Amygdala (tissue), 56 donors: ENCODE measurements at places on chromosomes 16 and 17.

GRCh38 chr16:88063211-88063773 lies 112.1 kb downstream of the BANP start:
- DNase-seq: peak; percentile 9

- DNase-seq: no peak
These were observed 793.3 kb upstream of the GOT2 start for GRCh38 chr16:59527206-59527997.

DNA sequence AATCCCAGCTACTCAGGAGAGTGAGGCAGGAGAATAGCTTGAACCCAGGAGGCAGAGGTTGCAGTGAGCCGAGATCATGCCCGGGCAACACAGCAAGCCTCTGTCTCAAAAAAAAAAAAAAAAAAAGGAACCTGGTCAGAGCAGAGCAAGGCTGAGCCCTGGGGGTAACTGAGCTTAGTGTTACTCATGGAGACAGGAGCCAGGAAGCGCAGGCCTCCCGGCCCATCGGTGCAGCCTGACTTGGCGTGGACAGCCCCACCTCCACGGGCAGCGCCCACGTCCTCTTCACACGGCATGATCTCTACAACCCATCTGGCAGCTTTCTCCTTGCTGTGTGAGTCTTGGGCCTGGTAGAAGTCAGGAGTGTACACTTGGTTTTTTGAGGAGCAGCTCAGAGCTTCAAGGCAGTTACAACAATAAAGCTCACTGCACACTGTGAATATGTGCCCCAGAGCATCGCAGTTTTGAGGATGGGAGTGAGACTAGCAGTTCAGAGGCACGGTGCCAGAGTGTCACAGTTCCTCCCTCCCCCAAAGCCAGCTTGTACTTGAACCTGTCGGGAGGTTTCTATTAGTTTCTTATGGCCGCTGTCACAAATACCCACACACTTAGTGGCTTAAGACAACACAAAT lies 129.9 kb downstream of the RAP1GAP2 start:
- no peak for DNase-seq

- no peak for DNase-seq
These were observed 5.4 kb downstream of the NAT9 start for GRCh38 chr17:74770498-74771318.

DNA sequence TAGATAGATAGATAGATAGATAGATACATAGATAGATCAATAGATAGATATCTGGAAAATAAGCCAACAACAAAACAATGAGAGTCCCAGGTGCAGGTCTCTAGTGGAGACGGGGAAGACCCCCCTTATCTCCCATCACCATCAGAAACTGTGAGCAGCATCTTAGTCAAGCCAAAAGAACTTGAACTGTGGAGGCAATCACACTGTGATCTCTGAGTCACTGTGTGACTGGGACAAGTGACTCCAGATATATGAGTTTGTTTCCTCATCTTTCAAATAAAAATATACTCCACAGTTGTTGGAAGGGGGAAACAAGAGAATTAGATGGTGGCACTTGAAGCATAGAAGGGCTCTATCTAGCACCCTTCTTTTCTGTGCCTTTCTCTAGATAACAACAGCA lies 42.1 kb downstream of the NOG start:
- DNase-seq: no peak

DNA sequence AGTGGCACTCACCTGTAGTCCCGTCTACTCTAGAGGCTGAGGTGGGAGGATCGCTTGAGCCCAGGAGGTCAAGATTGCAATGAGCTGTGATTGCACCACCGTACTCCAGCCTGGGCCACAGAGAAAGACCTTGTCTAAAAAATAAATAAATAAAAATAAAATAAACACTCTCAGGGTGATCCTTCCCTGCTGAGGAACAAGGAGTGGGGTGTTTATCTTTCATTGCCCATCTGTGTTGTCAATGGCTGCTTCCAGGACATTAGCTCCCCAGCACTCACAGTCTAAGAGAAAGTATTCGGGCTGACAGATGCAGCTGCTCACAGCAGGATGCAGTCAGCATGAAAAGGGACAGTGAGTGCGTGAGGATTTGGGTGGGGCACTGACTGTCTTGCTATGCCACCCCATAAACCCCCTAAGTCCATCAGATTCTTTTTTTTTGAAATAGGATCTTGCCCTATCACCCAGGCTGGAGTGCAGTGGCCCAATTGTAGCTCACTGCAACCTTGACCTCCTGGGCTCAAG lies 31.3 kb upstream of the RBBP6 start:
- no peak for DNase-seq

DNA sequence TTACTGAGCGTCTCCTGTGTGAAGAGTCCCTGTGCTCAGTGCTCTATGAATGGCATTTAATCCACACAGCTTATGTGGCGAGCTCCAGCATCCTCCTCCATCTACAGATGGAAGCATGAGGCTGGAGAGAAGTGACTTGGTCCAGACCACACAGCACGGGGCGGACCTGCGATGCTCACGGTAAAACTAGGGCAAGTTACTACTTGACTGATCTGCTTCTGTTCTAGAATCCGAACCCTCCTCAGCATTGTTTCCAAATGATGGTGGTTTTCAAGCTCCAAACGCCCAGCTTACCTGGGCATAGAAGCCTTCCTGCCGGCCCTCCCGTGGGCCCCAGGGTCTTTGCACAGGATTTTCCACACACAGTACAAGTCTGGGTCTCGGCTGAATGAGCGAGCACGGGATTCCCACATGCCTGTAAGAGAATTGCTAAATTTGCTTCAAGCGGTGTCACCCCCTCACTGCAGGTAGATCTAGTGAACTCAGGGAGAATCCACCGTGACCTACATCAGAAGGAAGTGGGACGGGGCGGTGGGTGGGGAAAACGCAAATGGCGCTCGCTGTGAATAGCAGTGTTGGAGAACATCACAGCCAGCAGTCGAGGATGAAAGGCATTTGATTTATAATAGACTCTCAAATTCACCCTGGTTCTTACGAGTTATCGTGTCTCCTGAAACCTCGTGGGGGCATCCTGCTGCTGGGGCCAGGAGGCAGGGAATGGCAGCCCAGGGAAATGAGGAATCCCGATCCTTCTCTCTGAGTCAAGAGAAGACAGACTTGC lies 101.1 kb downstream of the CMIP start:
- no peak for DNase-seq

- no peak for DNase-seq
These were observed 10.8 kb downstream of the EXOC7 start for GRCh38 chr17:76092526-76093413.

GRCh38 chr16:47627085-47627639 lies 166.0 kb downstream of the PHKB start:
- no peak for DNase-seq

DNA sequence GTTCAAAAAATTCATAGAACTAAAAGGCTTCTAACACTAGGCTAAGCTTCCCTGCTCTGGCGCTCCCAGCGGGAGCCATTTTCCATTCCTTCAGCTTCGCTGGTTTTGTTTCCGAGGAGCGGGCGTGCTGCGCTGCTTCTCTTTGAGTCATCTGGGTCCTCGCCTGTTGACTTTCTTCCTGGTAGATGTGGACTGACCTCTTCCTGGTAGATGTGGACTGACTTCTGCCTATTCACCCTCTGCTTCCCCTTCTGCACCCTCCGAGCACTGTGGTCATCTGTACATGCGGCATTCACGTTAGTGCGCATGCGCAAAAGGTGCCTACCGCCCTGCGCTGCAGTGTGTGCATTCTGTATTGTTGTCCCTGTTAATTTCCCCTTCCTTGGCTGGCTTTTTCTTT lies 40.8 kb upstream of the SEC14L1 start:
- DNase-seq: no peak

GRCh38 chr17:142876-143784 lies 5.8 kb downstream of the SCGB1C2 start:
- DNase-seq: no peak

- DNase-seq: no peak
These were observed 27.4 kb upstream of the C1QL1 start for GRCh38 chr17:44995436-44996001.

GRCh38 chr16:49598383-49599170 lies 225.0 kb downstream of the C16orf78 start:
- no peak for DNase-seq

DNA sequence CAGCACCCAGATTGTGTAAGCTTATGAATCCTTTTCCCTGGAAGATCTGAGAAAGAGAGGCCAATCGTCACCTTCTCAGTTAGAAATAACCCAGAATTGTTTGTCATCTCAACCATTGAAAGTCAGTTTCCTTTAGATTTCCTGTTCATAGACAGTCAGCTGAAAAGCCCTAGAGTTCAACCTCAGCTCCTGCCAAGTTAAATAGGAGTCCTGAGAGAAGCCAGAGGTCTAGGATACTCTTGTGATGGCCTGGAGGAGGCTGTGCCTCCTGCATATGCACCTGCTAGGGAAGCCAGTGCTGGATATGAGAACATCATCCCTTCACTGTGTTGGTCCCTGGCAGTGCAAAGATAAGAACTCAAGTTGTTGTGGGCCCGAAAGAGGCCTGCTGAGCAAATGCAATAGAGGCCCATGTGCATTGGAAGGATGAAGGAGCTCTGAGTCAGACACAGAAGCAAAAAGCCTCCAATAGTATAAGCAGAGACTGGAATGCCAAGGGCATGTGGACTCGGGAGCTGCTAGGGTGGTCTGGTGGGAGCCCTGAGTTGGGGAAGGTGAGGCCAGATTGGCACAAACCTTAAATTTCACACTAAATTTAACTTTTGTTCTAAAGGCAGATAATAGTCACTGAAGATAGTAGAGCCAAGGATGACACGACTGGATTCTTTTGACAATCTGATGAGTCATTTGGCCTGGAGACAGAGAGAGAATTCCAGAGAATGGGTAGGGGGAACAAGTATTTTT lies 520.9 kb upstream of the CDH5 start:
- no peak for DNase-seq

DNA sequence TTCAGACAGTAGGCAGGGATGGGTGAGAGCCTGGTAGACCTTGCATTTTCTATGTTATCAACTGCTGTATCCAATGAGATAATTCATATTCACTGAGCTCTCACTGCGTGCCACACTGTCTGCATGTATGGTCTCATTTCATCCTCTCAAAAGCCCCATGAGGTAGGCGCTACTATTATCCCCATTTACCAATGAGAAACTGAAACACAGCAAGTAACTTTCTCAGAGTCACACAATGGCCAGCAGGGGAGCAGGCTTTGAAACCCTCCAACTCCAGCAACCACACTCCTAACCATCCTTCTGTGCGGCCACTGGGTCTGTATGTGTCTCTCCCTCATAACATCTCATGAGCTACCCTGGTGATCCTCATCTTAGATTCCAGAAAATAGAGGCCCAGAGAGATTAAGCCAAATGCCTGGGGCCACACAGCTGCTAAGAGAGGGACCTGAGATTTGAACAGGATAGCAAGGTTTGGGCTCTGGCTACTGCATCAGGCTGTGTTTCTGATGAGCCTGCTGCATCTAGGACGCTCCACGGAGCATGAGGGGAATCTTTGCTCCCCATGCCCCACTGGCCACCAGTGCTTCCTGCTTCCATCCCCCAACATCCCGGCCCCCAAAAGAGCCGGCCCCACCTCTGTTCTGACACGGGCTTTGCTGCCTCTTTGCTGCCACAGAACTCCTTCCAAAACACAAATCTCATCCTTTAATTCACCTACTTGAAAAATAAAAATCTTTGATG lies 3.2 kb downstream of the CCR7 start:
- DNase-seq: no peak

GRCh38 chr17:78130090-78130436 lies 508 bp upstream of the TMC8 start:
- no peak for DNase-seq

DNA sequence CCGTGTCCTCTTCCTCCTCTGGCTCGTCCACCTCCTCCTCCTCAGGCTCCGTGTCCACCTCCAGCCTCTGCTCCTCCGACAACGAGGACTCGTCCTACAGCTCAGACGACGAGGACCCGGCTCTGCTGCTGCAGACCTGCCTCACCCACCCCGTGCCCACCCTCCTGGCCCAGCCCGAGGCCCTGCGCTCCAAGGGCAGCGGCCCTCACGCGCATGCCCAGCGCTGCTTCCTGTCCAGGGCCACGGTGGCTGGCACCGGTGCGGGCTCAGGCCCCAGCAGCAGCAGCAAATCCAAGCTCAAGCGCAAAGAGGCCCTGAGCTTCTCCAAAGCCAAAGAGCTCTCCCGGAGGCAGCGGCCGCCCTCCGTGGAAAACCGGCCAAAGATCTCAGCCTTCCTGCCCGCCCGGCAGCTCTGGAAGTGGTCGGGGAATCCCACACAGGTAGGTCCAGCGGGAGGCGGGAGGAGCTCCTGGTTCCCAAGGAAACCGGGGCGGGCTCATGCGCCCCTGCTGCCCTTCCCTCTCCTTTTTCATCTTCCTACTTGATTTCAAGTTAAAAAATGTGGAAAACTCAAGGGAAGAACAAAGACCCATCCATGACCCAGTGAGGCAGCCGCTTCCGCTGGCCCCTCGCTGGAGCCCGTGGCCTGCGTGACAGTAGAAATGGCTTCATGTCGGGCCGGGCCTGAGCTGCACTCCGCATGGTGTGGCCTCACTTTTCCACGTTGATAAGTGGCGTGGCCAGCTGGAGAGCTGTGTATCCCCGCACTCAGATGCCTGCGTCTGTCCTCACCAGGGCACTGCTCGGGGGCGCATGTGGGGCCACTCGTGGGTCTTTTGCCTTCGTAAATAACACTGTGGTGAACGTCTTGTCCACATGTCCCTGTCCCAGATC lies 50.7 kb downstream of the ACTG1 start:
- DNase-seq: no peak

DNA sequence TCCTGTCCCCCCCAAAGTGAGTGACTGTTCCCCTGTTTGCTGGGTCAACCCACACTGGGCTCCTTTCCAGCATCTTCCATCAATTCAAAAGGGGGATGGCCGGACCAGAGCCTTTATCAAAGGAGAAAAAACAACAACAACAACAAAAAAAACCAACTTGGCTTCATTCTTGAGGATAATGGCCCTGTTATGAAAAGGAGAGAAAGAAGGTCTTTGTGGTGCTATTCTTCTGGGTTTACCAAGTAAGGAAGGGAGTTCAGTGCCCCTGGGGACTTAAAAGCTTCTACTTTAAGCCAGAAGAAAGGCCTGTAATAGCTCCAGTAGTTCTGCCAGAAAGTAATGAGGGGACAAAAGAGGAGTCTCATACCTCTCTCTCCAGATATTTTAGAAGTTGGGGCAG lies 71.5 kb downstream of the RGS9 start:
- no peak for DNase-seq

GRCh38 chr17:7839190-7839875 lies 5.3 kb downstream of the KDM6B start:
- no peak for DNase-seq
